ENCODE measurements at places on chromosomes 12 and 14. TPM values are rescaled to one million over a fixed set of nuclear protein-coding genes. Genes with fewer than 3 reads are reported as not detected.

The ASPG gene
- 0.50 TPM for total RNA-seq

The LRP1-AS gene
- total RNA-seq: not detected

The RPS6KL1 gene
- total RNA-seq: 6.1 TPM

DNA sequence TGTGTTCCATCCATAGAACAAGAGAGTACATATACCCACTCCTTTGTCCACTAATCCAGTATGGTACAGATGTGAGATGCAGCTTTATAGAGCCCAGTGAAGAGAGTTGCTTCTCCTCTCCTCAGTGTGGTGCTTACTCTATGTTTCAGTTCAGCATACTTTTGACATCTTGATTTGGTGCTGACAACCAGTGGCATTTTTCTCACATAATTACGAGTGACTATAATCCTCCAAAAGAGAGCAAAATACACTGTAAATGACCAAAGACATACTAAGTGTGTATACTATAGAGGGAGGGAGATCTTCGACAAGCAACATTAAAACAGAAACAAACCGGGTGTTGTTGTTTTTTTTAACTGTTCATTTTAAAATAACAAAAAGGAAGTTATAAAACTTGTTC, 191.5 kb downstream of the KLHL28 start:
- no peak for DNase-seq

GRCh38 chr12:101172316-101172715, 37.7 kb downstream of the SLC5A8 start:
- DNase-seq: no peak

DNA sequence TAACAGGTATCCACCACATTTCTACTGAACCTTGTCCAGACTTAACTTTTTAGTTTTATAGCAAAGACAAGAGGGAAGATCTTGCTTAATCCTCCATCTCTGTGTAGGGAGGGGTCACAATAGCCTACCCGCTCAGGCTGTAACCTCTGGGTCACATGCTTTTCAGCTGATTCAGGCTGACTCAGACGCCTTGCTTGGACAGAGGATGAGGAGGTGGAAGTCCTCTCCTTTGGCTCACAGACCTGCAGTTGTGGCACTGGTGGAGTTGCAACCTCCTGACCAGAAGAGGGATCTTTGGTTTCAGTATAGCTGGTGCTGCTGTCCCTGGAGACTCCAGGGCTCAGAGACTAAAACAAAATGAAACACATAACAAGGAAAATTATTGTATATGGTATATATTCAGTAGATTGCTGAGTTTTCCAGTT, 16.2 kb downstream of the ACIN1 start:
- DNase-seq: peak; percentile 78

DNA sequence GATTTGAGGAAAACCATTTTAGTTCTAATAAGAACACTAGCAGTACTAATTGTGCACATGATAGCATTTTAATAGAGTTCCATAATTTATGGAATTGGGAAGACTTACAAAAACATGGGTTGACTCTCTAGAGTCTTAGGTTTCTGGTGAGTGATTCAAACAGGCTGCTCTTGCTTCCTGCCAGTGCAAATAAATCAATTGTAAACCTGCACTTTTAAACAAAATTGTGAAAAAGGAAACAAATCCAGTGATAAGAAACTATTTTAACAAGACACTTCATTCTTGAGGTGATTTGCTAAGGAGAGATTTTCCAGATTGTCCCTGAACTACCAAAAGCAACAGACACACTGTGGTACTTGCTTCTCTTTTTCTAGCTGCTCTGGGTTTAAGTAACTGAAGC, 112.2 kb downstream of the CACNA1C start:
- no peak for DNase-seq

GRCh38 chr12:31369712-31370521, 44.0 kb upstream of the SINHCAF start:
- DNase-seq: peak; percentile 45

DNA sequence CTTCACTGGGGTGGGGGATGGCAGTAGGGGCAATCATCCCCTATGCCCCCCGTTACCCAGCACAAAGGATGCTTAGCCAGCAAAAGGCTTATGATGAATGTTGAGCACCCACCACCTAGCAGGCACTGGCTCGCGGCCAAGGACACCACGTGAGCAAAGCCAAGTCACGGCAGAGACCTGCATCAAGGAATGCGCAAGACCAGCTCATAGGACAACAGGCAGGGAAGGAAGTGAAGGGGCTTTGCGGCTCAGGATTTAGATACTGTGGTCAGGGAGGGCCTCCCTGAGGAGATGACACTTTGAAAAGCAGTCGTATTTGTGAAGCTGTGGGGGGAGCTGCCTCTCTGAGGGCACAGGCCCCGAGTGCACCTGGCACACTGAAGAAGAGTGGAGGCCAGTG, 32.8 kb downstream of the SH2B3 start:
- no peak for DNase-seq

- DNase-seq: no peak
These were observed 6.7 kb upstream of the PRPF40B start for GRCh38 chr12:49616533-49617219.

DNA sequence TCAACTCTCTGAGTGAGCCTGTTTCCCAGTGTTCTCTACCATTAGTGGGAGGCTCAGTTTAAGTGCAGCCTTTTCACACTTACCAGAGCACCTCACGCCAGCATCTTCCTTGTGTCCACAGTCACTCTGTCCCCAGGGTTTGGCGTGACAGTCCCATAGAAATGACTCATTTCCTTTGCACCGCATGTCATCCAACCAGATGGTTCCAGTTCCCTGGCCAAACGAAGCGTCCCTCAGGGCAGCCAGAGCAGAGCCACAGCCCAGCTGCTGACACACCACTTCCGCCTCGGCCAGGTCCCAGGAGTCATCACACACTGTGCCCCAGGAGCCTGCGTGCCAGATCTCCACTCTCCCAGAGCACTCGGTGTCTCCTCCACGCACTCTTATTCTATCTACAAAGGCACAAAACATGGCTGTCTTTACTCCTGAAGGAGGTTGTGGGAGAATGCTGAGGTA, 65.4 kb downstream of the ACSM4 start:
- peak; percentile 8 for DNase-seq

- DNase-seq: no peak
These were observed 7.7 kb downstream of the WSB2 start for GRCh38 chr12:118053071-118053985.

DNA sequence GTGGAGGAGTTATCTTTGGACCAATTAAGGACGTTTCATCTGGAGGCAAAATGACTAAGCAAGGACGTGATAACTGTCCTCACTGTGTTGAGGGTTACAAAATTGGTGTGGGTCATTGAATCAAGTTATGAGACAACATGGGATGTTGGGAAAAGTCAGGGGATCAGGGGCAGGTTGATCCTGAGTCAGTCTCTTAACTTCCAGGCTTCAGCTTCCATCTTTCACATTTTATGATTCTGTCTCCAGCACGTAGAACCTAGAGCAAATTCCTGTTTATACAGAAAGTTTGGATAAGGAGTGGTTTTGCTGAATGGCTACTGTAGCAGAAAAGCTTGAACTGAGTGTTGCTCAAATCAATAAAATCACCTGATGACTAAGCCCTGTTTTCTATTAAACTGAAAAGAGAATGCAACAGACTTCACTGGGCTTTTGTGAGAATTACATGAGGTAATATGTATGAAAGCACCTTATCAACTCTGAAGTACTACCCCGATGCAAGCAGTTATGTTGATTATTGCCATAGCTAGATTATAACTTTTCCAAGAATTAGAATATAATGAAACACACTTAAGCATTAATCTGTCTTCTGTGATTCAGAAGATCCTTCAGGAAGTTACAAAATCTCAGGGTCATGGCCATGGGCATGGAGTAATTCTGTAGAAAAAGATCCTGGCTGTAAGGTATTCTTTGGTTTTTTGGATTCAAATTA, 184.8 kb downstream of the ETV6 start:
- no peak for DNase-seq

DNA sequence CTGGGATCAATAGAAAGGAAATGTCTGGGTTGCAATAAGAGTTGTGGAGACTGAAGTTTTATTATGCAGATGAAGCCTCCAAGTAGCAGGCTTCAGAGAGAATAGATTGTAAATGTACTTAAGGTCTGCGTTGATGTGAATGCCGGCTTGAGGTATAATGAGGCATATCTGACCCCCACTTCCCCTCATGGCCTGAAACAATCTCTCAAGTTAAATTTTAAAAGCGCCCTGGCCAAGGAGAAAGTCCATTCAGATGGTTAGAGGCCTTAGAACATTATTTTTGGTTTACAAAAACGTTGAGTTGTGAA, 28.3 kb upstream of the HIGD1C start:
- no peak for DNase-seq

DNA sequence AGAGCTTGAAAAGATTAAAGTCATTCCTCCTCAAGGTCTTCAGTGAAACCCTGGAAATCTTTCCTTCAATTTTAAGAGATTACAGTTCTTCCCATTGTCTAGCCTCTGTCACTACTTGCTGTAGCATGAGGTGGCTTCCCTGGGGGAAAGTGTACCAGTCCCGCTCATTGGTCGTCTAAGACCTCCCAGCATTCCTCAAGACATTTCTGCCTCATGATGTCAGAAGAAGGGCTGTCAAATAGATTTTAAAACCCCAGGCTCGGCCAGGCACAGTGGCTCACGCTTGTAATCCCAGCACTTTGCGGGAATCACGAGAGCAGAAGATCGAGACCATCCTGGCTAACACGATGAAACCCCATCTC, 46.7 kb downstream of the SMUG1 start:
- no peak for DNase-seq

GRCh38 chr12:128594521-128594920, 229.2 kb downstream of the SLC15A4 start:
- no peak for DNase-seq

DNA sequence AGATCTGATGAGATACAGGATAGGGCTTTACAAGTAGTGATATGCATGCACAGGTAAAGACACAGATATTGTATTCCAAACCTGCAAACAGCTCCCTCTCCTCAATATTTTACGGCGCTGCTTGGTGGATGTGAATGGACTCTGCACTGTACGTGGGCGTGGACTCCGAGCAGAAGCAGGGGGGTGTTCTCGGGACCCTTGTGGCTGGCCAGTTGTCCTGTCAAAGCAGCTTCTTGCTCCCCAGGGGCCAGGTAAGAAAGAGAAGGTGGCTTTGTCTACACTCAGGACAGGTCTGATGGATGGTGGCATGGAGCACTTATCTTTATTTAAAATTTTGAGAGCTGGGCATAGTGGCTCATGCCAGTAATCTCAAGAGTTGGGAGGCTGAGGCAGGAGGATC, 29.5 kb upstream of the CLMN start:
- DNase-seq: no peak

DNA sequence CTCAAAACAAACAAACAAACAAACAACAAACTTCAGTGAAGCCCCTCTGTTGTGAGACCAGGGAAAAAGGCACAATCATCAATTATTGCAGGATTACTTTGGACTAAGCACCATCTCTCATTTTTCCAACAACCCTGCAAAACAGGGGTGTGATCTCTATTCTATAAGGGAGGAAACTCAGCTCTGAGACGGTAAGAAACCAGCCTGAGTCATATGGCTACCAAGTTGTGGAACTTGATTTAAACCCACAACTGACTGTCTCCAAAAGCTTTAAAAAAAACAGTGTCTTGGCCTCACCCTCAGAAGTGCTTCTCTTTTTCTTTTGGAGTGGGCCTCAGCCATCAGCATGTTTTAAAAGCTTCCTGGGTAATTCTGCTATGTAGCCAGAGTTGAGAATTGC, 49.8 kb downstream of the RIN3 start:
- DNase-seq: no peak

Measured in NCI-H460 (cell line).